SK-MEL-5 (cell line): ENCODE measurements at places on chromosomes 12 and 14.

DNA sequence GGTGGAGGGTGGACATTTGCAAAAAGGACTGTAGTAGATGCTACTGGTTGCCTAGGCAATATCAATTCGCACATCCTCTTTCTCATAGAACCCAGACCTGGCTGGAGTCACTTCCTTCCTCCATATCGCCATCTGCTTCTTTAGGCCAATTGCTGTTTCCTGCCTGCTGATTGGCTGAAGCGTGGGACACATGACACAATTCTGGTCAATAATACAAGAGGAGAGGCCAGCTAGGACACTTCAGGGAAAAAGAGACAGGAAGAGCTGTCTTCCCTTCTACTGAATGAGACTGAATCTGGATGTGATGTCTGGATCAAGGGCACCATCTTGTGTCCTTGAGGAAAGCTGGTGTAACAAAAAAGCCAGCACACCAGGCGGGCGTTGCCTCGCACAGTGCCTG lies 53.8 kb downstream of the TRPV4 start:
- DNase-seq = peak; percentile 25

- DNase-seq = no peak
These were observed 342.3 kb downstream of the SYT1 start for GRCh38 chr12:79206871-79207270.

DNA sequence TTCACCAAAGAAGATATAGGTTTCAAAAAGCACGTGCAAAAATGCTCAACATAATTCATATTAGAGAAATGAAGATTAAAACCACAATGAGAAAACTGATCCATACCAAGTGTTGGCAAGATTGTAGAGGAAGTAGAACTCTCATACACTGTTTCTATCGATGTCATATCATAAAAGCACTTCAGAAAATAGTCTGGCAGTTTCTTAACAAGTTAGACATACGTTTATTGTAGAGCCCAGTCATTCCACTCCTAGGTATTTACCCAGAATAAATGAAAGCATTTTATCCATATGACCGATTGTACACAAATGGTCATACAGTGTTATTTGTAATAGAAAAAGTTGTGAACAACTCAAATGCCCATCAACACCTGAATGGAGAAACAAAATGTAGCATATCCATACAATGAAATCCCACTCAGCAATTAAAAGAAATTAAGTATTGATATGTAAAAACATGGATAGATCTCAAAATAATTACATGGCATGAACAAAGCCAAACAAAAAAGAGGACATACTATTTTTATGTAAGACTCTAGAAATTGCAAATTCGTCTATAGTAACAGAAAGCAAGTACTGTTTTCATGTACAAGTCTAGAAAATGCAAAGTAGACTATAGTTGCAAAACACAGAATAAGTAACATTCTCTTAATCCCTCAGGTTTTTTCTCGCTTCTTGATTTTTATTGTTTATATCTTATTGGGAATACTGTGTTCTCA lies 41.0 kb downstream of the USP15 start:
- DNase-seq = no peak

DNA sequence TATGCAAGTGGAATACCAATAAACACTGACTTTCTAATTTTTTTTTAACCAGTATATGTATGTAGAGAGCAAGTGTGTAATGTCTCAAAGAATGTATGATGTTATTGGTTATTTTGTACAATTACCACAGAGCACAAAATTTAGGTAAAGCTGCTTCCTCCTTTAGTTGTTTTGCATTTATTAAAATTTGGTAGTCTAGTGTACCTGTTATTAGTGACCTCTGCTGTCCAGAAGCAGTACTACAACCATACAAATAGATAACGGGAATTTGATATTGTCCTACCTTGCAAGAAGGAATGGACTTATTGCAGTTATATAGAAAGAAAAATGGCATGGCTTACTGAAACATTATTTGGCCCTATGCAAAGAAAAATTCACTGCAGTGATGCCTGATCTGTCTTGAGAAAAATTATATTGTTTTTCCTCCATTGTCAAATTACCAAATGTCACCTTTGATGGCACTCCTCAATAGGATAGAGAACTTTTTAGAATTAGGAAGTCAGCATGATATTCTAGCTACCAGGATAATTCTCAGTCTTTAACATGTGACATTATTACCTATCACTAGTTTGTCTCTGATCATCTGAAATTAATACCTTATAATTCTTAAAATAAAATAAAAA lies 153.9 kb upstream of the RMST start:
- DNase-seq = peak; percentile 73

- DNase-seq = no peak
These were observed 1.4 kb downstream of the KTN1 start for GRCh38 chr14:55581342-55581771.

DNA sequence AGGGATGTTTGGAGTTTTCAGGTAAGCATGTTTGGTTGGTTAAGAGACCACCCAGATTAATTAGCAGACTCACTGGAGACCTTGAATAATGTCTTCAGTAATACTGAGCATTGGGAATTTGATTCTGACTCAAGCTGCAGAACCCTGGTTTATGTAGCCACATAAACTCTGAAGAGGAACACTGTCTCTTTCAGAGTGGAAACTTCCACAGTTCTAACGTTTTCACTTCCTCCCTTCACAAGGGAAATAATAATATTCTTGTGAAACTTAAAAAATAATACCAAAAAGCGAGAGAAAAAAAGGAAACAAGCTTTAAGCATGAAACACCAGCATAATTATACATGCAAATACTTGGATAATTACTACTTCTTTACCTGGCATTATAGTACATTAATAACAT lies 40.0 kb upstream of the ST8SIA1 start:
- DNase-seq = no peak

- no peak for DNase-seq
These were observed 4.1 kb downstream of the PLXNC1 start for GRCh38 chr12:94152292-94153078.

- DNase-seq = no peak
These were observed 127.4 kb upstream of the EGLN3 start for GRCh38 chr14:34078117-34078743.

DNA sequence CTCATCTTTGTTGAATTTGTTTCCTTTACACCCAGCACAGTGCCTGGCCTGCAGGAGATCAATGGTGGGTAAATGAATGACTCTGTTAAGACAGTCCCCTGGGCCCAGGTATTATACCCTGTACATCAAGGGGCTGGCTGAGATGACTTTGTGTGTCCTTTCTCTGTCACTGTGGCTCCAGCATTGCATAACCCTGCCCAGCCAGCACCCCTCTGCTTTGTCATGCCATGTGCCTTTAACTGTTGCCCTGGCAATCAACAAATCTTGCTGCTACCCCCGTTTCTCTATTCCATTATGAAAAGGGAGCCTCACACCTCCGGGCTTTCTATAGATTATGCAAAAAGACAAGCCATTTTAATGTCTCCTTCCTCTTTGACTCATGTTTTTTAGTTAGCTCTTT lies 7.6 kb upstream of the FLVCR2 start:
- no peak for DNase-seq

- no peak for DNase-seq
These were observed 43.3 kb downstream of the TSPAN11 start for GRCh38 chr12:30969606-30970395.

DNA sequence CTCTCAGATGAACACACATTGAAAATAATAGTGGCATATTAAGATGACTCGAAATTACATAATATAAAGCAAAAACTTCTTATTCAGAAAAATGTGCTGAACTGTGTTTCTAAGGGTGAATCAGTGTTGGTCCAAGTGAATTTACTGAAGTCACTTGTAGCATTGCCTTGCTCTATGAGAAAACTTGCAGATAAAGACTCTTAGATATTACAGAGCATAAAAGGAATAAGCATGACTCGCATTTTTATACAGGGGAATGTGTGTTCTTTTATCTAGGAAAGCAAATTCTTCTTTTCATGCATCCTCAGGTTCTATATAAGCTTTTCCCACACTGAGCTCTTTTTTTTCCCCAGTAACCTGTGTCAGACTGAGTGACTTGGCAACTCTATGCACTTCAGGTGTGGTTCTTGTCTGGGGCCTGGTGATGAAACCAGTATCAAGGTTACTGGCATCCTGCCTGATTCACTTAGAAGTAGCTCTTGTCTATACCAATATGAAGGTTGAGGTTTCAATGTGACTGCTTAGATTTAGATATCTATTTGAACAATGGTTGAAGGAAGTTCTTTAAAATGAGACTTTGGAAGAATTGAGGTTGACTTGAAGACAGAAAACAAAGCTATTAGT lies 76.1 kb downstream of the OTOGL start:
- DNase-seq = no peak

DNA sequence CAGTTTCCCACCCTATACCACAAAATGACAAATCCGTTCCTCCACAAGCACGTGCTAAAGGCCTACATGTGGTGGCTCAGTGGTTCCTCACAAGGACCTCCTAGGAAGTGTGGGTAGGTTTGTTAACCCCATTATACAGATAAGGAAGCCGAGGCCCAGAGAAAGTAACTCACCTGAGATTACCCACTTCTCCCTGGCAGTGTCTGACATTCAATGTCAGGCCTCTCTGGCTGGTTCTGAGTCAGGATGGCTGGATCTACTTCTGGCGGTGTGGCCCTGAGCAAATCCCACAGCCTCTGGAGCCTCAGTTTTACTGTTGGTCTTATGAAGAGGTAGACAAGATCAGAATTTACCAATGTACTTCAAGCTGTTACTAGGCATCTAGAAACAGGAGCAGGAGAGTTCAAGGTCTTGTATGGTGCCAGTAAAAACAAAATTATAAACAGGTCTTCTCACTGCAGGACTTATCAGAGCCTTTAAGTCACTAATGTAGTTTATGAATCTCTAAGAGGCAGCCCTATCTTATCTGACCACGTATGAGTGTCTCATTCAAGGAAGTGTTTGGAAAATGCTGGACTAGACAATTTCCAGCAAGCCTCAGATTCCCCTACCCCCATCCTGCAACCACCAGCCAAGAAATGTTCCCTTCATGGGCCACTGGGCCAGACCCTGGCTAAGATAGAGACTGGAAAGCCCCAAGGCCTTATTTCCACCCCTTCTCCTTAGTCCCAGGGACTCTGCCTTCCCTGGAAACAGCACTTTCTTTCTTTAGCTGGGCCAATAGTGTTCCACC lies 4.2 kb downstream of the HSPB8 start:
- peak; percentile 46 for DNase-seq

- no peak for DNase-seq
These were observed 54.8 kb downstream of the PPFIBP1 start for GRCh38 chr12:27578689-27579372.
